ENCODE measurements at places on chromosomes 12 and 14.

- DNase-seq = no peak
Measured at GRCh38 chr12:3316776-3317480, 174.1 kb upstream of the PRMT8 start.

GRCh38 chr12:3102771-3103410 lies 25.7 kb downstream of the TSPAN9 start:
- no peak for DNase-seq

DNA sequence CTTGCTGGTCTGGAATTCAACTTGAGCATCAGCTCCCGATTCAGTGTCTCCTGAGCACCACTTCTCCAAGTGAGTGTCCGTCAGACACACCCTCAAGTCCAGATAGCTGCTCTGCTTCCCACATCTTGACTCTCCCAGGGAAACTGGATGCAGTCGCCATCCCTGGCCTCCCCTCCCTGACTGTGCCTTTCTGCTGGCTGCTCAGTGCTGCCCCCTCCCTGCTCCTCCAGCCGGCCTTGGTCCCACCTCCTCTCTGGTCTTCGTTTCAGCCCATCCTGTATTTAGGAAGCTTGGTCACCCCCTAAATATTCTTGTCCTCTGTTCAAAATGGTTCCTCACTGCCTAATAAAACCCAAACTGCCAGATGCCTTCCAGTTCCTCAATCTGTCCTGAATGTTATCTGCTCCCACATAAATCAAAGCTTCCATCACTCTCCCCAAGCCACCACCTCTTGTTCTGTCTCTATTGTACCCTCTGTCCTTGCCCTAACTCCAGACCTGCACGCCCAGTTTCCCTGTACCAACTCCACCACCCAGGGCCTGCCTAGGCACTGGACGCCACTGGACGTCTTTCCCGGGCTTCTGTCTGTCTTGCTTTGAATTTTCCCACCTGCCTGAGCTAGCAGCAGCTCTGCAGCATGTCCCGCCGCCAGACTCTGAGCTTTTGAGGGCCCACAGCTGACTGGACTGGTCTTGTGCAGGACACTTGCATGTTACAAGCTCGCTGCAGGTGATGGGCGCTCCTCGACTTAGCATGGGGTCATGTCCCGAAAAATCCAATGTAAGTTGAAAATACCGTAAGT lies 33.8 kb downstream of the CCDC92 start:
- DNase-seq = no peak

DNA sequence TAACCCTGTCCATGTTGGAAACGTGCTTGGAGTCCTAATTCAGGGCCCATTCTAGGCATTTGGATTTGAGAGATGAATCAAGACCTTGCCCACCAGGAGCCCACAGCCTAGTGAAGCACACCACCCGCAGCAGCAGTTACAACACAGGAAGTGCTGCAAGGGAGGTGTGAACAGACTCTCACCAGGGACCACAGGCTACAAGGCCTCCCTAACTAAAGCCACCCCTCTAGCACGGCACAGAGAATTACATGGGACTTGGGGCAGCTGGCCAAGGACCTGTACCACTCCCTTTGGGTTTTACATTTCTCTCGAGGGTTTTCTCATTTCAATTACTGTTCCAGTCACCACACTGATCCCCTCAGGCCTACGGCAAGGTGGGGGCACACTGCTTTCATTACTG lies 49.5 kb upstream of the FOXN3 start:
- DNase-seq = no peak

- peak; percentile 18 for DNase-seq
Measured at GRCh38 chr12:116236148-116236731, 41.3 kb downstream of the MED13L start.

- no peak for DNase-seq
Measured at GRCh38 chr14:61950340-61950739, 188.1 kb downstream of the SNAPC1 start.

DNA sequence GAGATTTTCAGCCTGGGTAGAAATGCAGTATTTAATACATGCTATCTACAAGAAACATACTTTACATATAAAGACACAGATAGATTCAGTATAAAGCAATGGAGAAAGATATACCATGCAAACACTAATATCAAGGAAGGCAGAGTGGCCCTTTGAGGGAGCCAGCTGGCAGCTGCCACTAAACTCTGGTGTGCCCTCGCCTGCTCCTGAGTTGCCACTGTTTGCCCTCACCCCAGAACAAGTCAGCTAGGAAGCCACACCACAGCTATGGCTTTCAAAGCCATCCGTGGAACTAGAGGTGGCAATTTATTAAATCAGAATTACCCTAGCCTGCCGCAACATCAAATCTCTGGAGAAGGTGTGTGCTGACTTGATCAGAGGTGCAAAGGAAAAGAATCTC lies 18.3 kb downstream of the PXN start:
- DNase-seq = no peak

- no peak for DNase-seq
Measured at GRCh38 chr14:101463566-101464171, 97.6 kb upstream of the DIO3 start.

DNA sequence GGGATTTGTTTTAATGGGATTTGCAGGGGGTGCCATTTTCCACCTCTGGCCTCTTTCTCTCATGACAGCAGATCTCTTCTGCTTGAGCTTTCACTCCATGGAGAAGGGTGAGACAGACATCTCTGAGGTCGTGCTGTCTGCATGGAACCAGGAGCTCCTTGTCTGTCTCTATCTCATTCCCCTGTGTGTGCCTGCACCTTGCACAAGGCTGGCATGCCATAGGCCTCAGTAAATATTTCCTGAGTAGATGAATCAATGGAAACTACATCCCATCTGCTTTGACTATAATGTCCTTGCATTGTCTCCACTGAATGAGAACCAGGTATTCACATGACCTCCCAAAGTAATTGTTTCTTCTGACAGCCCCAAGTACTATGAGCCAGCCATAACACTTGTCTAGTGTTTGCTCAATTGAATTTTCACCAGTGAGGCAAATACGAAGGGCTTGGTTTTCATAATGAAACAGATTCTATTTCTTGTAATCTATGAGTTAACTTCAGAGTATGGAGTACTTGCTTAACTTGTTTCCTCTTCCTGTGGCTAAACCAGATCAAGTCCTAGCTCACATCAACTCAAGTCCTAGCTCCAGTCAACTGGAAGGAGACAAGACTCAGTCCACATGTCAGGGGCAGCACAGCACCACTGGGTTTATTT lies 32.3 kb downstream of the KCNK13 start:
- no peak for DNase-seq

- no peak for DNase-seq
Measured at GRCh38 chr12:117966511-117966910, 2.3 kb downstream of the KSR2 start.

DNA sequence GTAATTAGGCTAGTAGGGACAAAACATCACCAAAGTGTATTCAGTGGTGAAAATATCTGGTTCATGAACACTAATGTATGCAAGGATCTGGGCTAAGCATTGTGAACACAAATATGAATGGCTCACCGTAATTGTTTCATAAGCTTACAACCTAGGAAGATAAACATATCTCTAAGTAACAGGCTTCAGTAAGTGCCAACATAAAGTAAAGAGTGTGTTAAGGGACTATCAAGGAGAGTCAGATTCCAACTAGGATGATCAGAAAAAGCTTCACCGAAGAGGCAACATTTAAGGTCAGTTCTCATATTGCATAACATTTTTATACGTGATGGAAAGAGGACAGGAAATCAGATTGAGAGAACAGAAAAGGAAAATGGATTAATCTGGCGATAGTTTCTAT lies 29.4 kb downstream of the ABCC9 start:
- no peak for DNase-seq

DNA sequence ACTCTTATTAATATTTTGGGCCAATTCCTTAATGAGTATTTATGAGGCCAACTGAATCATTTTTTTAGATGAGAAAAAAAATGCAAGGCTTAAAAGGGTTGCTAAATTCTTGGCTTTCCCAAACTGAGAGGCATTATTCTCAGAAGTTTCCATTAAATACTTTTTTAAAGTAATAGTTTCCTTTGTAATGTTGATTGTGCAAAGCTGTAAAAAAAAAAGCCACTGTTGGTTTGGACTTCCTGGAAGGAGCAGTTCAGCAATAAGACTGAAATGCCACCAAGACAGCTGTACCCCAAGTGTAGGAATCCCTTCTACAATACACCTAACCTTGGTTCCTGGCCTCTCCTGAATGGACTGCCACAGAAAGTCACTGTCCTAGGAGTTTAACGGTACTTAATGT lies 231.3 kb downstream of the MON2 start:
- no peak for DNase-seq

DNA sequence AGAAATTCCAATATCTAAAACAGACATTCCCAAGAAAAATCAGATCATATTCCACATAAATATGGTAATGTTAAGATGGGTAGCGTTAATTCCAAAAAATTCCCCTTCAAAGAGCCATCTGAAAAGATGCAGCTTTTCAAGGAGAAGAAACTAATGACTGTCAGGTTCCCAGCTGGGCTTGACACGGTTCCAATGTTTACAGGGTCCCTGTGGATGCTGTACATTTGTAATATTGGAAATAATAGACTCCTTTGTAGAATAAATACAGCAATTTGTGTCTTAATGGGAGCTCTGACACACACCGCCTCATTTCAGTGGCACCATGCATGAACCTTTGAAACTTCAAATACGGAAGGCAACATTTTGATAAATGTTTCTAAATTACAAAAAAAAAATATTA lies 140.6 kb downstream of the ITPR2 start:
- DNase-seq = no peak

GRCh38 chr14:22429546-22430294 lies 159.3 kb downstream of the DAD1 start:
- no peak for DNase-seq

GRCh38 chr14:75486318-75486717 lies 36.0 kb upstream of the BATF start:
- DNase-seq = no peak

DNA sequence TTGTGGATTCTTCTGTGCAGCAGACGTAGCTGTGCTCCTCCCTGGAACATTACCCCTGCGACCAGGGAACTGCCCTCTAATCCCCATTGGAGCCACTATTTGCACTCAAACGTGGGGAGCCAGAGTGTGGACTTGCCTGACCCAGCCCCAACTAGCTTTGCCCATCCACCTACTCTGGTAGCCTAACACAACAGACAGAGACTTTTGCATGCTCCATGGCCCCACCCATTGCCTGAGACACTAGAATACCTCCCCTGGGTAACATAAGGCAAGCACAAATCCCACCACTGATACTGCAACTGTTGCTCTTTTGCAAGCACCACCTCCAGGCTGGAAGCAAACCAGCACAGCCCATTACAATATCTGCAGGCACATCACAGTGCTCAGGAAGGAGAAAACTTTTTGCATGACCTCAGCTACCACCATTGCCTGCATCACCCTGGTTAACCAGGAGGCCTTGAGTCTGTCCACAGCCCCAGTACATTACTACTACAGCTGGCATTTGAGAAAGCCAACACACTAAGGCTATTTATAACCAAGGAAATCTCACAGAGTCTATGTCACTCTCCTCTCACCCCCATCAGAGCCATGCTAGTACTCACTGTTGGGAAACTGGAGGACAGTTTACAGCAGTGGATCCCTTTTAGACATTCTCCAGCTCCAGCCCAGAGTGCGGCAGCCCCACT lies 15.0 kb downstream of the CEP128 start:
- no peak for DNase-seq

DNA sequence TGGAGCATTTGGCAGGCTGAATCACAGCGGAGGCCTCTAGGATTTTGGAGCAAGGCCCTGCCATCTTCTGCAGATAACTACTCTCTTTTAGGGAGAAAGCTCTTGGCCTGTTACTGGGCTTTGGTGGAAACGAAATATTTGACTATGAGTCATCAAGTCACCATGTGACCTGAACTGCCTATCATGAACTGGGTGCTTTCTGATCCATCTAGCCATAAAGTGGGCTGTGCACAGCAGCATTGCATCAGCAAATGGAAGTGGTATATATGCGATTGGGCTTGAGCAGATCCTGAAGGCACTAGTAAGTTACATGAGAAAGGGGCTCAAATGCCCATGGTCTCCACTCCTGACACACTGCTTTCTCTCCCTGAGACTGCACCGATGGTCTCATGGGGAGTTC lies 21.1 kb downstream of the GYS2 start:
- no peak for DNase-seq

- DNase-seq = no peak
Measured at GRCh38 chr12:132546647-132547046, 56.7 kb downstream of the FBRSL1 start.

DNA sequence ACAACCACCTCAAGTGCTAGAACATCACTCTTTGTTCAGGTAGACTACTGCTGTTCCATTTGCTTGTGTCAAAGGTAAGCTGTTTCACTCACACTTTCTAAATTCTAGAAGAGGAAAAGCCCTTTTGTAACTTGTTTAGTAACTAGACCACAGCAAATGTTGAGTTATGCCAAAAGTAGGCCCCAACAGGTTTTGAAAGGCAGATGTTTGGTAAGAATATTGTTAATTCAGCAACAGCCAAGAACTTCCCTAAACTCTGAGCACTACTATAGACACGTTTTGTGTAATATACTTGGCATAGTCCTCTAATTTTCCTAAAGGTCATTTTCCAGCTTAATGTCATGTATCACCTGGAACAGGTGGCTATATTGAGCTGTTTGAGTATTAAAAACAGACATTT lies 79.0 kb downstream of the DCAF5 start:
- DNase-seq = no peak

DNA sequence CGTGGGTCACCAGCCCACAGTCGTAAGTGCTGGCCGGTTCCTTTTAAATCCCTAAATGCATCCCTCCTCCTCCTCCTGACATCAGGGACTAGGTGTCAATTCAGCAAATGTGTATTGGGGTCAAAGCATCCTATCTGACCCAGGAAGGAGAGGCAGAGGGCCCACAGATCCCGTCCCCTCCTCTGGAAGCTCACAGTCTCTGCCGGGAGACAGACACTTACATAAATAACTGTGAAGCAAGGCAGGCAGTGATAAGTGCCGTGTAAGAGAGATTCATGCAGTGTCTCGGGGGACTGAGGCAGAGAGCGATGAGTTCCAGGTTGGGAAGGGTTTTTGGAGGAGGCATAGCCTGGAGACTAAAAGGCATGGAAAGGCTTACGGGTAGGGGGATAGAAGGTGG lies 44.1 kb downstream of the HRK start:
- DNase-seq = no peak

DNA sequence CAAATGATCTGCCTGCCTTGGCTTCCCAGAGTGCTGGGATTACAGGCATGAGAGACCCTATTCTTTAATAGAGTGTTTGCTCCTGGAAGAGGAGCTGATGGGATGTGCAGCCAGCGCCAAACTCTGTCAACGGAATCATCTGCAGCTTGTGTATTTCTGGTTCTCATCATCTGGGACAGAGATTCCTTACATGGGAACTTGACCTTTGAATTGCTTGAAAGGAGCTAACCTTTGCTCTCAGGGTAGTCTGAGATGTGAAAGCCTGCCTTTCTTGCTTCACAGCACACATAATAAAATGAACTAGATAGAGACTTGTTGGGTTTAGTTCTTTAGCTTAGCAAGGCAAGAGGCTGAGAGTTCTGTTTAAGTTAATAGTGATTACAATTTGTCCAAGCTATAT lies 120.0 kb downstream of the OTOGL start:
- no peak for DNase-seq

Data from hematopoietic multipotent progenitor cell (in vitro differentiated cells).